ENCODE measurements at places on chromosomes 2 and 18. TPM values are rescaled to one million over a fixed set of nuclear protein-coding genes. Genes with fewer than 3 reads are reported as not detected.

GRCh38 chr2:35080231-35080910 lies 1275.2 kb upstream of the CRIM1 start:
- H3K27me3 ChIP-seq = no peaks in the 10 kb centered on the region
- H3K4me1 ChIP-seq = no peaks in the 10 kb centered on the region
- no peak overlapping the region for H3K27ac ChIP-seq

DNA sequence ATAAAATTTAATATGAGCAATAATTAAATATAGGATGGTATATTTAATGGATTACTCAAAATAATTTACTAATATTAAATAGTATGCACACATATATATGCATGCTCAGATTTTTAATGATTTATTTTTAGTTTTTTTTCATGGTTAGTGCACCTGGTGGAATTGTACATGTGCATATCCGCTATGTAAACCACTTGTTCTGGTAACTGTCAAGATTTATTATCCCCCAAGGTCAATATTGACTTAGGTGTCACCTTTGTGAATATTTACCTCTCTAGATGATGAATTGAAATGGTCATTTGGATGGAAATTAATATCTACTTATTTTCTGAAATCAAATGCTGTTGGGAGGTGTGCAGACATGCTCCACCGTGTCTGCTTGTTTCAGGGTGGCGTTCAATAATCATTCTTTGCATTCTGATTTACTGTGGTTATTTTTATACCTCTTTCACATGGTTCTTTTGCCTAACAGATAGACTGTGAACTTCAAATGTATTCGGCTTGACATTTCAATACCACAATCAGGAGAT lies 14.7 kb downstream of the CNTNAP5 start:
- no peaks in the 10 kb centered on the region for H3K27me3 ChIP-seq
- DNase-seq = no peak
- H3K4me3 ChIP-seq = no peak overlapping the region

GRCh38 chr2:23419171-23420090 lies 34.5 kb downstream of the KLHL29 start:
- no peaks in the 10 kb centered on the region for H3K36me3 ChIP-seq
- H3K27ac ChIP-seq = no peak overlapping the region
- H3K27me3 ChIP-seq = peaks cover 2% of the 10 kb centered on the region

DNA sequence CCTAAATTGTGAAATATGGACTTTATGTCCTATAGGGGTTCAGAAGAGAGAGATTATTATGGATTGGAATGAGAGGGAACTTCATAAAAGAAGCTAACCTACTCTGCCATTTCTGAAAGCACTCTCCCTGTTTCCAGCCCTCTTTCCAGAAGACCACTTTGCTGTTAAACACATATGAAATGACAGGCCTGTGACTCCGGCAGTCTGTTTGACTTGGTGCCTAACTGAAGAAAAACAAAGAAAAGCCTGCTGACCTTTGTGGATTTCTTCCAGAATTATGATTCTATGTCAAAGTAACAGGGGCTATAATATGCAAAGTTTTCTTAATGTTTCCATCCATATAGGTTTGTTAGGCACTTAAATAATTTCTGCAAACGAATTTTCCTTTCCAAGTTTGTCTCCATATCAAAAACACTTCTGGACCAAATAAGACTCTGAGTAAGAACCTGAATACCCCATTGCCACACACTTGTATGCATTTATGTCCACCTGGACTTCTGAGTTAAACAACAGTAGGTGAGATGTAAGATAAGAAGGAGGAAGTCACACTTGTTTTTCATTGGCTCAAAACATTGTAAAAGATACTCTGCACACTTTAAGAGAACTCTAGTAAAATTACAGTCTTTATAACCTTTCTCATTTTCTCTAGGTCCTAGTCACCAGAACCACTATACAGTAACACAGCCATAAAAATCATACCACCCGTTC lies 111.7 kb downstream of the PIEZO2 start:
- H3K4me3 ChIP-seq = no peak overlapping the region
- H3K4me1 ChIP-seq = peaks cover 8% of the 10 kb centered on the region

The CAB39 gene
- 81.3 TPM for polyA plus RNA-seq

The CHRNA1 gene
- polyA plus RNA-seq = 0.57 TPM

The RAD51AP2 gene
- 0.06 TPM for polyA plus RNA-seq

Measured in large intestine (tissue), 12 donors.